ENCODE measurements at places on chromosomes 1 and 21.

DNA sequence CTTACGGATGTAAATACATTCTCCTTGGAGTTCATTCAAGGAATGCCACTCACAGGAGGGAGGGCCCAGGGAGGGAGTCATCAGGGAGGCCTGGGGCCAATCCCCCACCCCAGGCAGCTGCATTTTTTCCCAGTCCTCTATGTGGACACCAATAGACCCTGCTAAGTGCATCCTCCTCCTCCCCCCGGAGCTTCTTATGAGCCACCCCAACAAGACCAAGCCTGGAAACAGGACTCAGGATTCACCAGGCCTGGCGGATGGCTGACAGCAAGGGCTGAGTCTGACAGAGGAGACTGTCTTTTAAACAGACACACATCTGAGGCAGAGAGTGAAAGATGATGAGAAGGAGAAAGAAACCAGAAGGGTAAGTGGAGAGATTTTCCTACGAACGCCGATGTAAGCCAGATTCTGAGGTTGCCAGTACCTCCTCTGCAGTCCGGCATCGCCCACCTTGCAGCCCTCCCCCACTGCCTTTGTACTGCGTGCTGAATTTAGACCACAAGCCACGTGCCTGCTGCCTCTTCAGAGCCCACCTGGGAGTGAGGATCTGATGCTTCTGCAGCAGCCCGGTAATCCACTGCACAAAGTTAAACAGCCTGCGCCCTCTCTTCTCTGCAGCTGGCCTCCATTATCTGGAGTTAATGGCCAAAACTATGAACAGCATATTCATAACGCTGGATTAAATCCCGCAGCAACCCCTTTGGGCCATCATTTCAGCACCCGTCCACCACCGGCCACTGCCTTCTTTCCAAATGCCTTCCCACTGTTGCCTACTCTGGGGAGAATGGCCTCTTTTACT, 17.6 kb upstream of the SFPQ start:
- DNase-seq, result no peak

DNA sequence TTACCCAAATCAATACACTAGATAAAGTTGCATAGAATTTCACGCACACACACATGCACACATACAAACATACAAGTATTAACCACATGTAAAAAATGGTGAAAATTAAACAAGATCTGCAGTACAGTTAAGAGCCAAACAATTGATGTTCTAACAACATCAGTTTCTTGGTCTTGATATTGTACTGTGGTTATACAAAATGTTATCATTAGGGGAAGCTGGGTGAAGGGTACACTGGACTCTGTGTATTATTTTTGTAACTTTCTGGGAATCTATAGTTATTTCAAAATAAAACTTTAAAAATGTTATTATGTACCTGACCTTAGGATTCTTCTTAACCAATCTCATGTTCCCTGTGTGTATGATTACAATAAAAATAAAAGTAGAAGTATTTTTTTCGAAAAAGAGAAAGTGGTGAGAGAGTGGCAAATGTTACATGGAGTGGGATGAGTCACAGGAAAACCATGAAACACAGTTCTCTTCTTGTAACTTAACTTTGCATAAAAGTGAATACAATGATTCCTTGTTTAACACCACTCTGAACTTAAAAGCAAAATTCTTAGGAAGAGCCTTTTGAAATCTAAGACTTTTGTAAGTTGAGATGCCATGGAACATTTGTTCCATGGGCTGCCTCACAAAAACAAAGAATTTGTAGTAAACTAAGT, 101.6 kb upstream of the RUNX1 start:
- no peak for DNase-seq

DNA sequence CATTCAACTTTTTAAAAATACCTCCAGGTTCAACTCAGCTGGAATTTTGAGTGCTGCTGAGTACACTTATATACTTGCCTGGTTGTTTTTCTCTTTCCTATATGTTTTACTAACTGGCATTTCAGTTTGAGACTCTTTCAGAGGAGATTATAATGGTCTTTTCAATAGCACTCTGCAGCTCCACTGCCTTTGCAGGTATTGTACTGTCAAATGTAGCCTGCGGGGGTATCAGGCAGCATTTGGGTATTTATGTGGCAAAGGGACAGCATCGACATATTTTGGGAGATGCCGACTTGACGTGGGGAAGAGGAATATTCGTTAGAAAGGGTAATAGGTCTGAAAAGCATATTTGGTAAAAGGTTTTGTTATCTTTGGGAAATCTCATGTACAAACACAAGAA, 11.1 kb upstream of the TGFBR3 start:
- DNase-seq, result no peak

GRCh38 chr1:172167796-172168596, 252.5 kb upstream of the C1orf105 start:
- no peak for DNase-seq

- no peak for DNase-seq
These were observed 16.4 kb downstream of the TFB2M start for GRCh38 chr1:246549665-246550064.

DNA sequence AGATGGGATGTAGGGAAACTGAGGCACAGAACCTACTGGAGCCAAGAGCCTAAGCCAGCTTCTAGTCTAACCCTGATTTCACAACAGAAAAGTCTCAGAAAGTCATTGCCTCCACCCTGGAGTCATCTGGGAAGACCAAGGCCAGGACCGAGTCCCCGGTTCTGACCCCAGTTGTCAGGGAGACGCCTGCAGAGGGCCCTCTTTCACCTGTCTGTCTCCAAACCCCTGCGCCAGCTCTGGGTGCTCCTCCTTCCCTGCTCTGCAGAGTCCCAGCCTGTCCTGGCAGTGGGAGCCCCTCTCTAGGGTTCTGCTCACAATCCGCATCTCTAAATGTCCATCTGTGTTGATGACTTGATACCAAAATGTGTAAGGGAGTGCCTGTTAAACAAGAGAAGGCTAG, 149.7 kb downstream of the PGBD5 start:
- no peak for DNase-seq

GRCh38 chr1:73611681-73612080, 586.3 kb downstream of the LRRIQ3 start:
- no peak for DNase-seq

DNA sequence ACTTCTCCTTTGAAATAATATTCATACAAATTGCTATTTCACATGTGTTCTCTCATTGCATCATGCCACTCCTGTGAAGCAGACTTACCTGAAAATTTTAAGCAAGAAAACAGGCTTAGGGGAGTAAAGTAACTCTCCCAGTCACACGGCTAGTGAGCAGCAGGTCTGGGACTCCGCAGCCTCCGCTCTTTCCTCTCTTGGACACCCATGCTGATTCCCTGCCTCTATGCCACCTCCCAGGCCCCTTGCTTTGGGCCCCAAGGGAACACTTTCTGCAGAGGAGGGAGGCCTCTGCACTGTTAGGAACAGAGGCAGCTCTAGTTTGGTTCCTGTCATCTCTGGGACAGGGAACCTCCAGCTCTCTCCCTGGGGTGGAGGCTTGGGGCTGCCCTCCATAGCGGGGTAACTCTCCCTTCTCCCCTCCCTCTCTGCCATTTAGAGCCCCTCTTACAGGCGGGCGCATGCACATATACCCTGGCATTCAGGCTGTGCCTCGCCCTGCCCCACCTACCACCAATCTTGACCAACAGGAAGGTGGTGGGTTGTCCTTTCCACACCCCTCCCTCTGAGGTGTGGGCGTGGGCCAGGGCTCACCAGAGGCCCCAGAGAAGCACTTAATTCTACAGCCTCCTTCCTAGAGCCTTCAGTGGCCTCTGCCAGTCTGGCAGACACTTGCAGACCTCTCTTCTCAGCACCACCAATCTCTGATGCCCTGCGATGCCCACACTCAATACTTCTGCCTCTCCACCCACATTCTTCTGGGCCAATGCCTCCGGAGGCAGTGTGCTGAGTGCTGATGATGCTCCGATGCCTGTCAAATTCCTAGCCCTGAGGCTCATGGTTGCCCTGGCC, at the start of gene RXFP4:
RXFP4 (plus strand) TSS at position 646 of the 852 bp plus-strand sequence; CDS start at position 718, 72 bp downstream.
- no peak for DNase-seq

GRCh38 chr1:212608959-212609700, 569 bp downstream of the ATF3 start:
- peak; percentile 60 for DNase-seq

DNA sequence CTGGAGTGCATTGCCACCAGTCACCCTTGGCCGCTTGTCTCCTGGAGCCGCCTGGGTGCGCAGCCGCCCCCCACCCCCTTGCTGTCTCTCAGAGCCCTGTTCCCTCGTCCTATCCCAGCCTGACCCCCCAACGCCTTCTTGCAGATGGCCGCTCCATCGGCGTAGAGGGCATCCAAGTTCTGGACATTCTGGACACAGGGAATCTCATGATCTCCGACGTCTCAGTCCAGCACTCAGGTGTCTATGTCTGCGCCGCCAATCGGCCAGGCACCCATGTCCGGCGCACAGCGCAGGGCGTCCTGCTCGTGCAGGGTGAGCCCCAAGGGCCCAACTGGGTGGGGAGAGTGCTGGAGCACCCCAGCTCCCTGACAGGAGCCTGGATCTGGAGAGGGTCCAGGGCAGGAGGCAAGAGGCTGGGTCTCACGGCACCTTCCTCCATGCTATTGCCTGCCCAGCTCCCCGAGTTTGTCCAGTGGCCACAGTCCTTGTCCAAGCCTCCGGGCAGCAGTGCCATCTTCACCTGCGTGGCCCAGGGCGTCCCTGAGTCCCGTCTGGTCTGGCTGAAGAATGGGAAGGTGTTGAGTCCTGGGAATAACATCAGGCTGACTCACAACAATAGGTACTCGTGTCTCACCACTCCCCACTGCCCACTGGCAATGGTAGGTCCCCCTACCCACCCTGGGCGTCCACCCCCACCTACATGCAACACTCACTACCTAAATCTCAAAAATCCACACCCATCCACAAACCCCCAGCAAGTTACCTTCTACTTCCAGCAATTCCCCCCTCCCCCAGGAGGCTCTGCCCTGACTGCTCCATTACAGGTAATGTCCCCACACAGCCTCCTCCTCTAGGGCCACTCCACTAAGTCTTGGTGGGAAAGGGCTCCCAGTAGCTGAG, 24.6 kb downstream of the SLC27A3 start:
- no peak for DNase-seq

- no peak for DNase-seq
These were observed 21.3 kb upstream of the PRSS38 start for GRCh38 chr1:227793948-227794816.

- DNase-seq, result no peak
These were observed 3.0 kb upstream of the AIM2 start for GRCh38 chr1:159079525-159079924.

- peak; percentile 59 for DNase-seq
These were observed 97.4 kb upstream of the SGIP1 start for GRCh38 chr1:66436378-66437135.

- DNase-seq, result no peak
These were observed 14.4 kb downstream of the HS2ST1 start for GRCh38 chr1:86928819-86929218.

DNA sequence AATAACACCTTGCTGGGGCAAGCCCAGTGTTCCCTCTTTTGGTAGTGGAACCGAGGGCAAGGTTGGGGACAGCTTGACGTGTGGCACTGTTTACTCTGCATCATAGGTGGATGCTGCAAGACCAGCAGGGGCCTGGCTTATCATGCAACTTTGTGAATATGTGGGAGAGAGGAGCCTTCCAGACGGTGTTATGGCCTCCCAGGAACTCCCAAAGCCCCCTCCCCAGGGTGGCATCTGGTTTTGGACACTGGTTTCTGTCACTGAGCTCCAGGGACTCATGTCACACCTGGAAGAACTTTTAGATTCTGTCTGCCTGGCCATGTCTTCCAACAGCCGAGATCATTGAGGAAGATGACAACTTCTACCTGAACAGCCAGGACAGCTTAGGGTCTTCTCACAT, 1.4 kb upstream of the TLR5 start:
- no peak for DNase-seq

DNA sequence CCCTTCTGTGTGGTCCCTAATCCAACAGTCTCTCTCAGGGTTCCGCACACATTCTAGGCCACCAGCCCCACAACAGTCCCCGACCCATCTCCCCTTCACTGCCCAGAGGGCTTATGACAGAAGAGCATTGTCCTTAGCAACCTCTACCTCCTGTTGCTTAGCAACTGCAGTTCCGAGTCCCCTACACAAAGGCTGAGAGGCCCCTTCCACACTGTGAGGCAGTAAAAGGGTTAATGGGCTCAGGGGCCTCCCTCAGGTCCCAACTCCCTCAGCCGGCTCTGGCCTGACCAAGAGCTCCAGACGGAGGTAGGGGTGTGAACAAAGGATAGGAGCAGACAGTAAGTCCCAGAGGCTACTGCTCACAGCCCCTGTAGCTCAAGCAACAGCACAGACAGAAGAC, 4.3 kb downstream of the IGSF9 start:
- no peak for DNase-seq

GRCh38 chr1:203291201-203292096, 13.9 kb upstream of the BTG2 start:
- no peak for DNase-seq

- DNase-seq, result no peak
These were observed 263.3 kb downstream of the KIF26B start for GRCh38 chr1:245418077-245418476.

DNA sequence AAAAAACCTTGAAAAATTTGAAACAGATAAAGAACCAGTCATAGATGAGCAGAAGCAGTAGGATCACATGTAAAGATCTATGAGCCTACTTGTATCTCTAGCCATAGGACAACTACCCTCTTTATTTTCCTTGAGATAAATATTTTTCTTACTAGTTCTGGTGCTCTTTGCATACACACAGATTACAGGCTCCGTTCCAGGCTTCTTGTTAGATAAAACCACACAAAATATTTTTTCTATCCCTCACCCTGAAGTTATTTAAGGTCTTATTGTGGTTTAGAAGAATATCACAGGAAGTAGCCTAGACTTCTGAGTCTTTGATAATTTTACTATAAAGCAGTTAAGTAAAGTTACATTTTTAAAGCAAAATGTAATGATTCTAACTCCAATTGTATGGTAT, 512.2 kb downstream of the NEGR1 start:
- no peak for DNase-seq

- DNase-seq, result no peak
These were observed 31.6 kb upstream of the SLC5A9 start for GRCh38 chr1:48190881-48191280.

DNA sequence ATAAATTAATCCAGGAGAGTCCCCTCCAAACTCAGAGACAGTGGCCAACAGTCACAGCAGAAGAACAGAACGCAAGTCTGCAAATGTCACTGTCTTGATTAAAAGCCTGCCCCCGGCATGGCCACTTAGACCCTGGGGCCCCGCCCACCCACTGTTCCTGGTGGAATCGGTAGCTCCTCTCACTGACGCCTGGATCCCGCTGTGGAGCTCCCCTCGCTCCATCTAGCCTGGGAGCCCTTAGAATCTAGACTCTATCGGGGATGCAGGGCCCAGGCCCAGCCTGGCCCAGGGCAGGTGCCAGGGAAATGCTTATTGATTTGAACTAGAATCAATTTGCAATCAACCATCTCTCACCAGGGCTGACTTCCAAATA, 21.4 kb upstream of the PLEKHG5 start:
- DNase-seq, result peak; percentile 2

DNA sequence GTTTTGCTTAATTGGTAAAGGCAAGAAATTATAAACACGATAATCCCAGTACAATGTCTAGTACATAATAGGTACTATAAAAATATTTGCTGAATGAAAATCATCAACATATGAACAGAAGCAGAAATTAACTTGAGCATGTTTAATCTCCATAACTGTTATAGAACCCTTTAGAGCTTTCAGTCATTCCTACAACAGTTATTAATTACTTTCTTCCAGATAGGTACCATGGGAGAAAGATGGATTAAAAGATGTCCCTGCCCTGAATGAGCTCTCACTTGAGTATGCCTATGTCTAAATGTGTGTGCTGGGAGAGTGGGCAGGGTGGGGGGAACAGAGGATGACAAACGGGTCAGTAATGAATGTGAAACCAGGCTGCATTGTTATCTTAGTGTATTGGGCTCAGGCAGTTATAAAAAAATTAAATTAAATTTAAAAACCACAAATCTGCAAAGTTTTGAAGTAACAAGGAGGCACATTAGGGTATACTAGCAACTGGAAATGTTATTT, 2.4 kb downstream of the EPS15 start:
- no peak for DNase-seq

- DNase-seq, result no peak
These were observed 16.1 kb upstream of the AJAP1 start for GRCh38 chr1:4638345-4638729.
